ENCODE measurements at places on chromosomes 16 and 17.

DNA sequence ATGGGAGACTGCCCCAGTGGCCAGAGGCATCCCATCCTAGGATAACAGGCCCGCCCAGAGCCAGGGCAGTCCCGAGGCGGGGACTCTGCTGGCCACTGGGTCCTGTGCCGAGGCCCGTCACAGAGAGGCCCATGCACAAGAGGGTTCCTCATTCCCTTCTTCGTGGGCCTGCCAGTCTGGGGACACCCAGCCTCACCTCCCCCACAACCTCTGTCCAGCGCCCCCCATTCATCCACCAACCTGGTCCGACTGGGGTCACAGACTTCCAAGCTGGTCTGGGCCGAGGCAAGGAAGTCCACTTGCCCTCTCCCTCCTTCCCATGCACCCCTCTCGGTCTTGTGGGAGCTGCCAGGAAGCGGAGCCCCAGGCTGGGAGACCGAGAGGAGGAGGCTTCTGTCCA lies 94.2 kb upstream of the PLCG2 start:
- DNase-seq, result no peak

DNA sequence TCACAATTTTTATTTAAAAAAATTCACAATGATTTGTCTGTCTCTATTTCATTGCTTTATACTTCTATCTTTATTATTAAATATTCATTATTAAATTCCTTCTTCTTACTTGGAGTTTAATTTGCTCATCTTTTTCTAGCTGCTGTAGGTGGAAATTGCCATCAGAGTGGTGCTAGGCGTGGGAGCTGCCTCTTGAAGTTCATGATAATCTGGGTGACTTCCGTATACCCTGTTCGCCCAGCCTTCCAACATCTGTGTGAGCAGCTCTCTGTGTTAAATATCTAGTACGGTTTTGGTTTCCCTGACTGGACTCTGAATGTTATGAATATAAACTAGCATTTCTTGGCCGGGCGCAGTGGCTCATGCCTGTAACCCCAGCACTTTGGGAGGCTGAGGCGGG lies 84.0 kb upstream of the RPH3AL start:
- DNase-seq, result no peak

DNA sequence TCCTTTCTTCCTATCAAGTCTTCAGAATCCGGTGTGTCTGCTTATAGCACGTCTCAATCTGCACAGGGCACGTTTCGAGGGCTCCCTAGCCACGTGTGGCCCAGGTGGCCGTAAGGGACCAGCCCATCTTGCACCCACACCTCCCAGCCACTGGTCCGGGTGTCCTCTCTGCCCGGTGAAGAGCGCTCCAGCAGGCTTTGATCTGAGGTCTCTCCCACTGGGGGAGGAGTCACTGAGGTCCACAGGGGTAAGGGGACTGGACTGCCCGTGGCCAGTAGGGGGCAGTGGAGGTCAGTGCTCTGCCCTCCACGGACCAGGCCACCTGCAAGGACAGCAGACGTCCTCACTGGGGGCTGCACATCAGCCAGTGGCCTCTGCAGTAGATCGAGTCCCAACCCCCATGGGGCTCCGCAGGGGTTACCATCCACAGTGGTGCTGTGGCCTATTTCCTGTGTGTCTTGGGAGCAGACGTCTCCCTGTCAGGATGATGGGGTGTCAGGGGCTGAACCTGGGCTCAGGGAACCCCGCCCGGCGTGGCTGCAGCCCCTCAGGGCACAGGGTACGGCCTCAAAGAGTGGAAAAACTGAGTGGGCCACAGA lies 204.1 kb upstream of the CIBAR2 start:
- DNase-seq, result peak; percentile 84

- DNase-seq, result no peak
Observed at GRCh38 chr16:379961-380761, 1.6 kb downstream of the PGAP6 start.

- peak; percentile 71 for DNase-seq
Observed at GRCh38 chr17:2690165-2691068, 21.1 kb downstream of the CLUH start.

GRCh38 chr17:913207-913606 lies 66.4 kb downstream of the NXN start:
- DNase-seq, result no peak

DNA sequence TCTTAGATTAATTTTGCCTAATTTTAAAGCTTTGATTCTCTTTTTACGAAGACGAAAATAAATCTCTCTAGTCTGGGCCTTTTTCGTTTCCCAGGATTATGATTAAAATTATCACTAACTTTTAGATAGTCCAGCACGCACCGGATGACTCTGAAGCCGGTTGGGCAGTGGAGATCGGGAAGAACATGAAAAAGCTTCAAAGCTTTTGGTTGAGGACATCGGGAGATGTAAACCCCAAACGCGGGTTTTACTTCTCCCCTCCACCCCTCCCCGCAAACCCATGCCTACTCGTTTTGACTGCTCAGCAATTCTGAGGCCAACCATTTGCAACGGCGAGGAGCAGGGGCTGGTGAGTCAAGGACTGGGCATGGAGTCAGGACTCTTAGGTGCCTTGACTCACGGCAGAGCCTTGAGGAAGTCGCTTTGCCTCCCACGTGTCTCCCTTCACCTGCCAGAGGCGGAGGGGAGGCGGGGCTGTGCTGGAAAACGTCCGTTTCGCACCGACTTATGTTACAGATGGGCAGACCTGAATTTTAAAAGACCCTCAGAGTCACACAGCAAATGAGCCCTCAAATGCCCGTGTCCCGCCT lies 989 bp upstream of the DUSP14 start:
- peak; percentile 85 for DNase-seq

DNA sequence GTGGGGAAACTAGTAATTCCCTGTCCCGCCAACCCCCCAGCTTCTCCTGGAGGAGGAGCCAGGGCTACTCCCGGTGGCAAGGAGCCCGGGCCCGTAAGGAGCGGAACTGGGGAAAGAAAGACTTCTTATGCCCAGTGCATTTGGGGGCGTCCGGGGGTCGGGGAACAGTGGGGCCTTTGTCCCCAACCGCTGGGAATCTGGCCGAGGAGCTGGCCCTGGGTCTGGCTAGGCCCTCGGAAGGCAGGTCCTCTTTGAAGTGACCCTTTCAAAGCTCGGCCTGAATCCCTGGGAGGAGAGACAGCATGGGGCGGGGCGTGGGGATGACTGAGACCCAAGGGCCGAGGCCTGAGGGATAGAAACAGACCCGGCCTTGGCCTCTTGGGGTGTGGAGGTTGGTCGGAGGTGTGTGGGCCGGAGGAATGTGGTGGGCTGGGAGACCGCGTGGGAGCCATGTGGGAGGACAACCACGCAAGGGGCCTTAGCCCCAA lies 6.0 kb downstream of the ARHGAP23 start:
- no peak for DNase-seq

GRCh38 chr16:254461-254860 lies 19.8 kb downstream of the FAM234A start:
- no peak for DNase-seq

GRCh38 chr16:30065943-30066760 lies 592 bp downstream of the ALDOA start:
- no peak for DNase-seq

- no peak for DNase-seq
Observed at GRCh38 chr17:44464037-44464436, 39.2 kb downstream of the GPATCH8 start.

GRCh38 chr16:15988268-15989013 lies 39.0 kb downstream of the ABCC1 start:
- no peak for DNase-seq

DNA sequence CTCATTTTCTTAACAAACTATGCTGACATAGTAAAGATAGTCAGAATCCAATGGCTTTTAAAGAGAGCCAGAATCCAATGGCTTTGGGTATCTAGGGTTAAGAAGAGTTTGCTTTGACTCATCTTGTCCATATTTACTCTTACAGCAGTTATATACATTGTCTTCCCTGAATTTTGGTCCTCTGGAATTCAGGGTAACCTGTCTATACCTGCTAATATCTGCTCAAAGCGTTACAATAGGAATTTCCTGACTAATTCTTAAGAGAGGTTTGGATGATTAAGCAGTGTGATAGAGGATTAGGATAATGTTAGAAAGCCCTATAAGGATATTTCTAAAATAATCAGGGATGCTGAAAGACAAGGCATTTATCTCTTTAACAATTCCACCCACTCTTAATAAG lies 2.0 kb upstream of the CDH8 start:
- no peak for DNase-seq

- no peak for DNase-seq
Observed at GRCh38 chr16:68070249-68070730, 14.9 kb upstream of the NFATC3 start.

GRCh38 chr17:27530764-27531391 lies 74.6 kb downstream of the KSR1 start:
- peak; percentile 86 for DNase-seq

DNA sequence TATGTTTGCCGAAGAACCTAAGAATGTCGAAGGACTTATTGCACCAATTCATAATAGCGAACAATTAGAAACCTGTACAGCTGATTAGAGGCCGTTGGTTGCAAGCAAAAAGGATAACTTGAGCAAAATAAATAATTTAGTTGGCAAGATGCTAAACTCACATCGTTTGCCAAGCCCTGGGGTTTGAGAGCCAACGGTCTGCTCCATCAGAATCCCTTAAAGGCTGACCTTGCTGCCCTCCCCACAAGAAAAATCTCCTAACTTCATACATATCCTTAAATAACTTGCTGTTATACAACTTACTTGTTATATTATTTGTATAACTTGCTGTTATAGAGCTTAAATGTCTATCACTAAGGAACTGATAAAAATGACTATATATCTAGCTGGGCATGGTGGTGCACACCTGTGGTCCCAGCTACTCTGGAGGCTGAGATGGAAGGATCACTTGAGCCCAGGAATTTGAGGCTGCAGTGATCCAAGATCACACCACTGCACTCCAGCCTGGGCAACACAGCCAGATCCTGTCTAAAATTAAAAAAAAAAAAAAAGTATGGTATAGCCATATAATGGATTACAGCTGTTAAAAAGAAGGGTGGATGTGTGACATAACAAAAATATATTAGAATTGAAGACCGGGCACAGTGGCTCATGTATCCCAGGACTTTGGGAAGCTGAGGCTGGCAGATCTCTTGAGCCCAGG lies 1.9 kb upstream of the TRIM37 start:
- no peak for DNase-seq

DNA sequence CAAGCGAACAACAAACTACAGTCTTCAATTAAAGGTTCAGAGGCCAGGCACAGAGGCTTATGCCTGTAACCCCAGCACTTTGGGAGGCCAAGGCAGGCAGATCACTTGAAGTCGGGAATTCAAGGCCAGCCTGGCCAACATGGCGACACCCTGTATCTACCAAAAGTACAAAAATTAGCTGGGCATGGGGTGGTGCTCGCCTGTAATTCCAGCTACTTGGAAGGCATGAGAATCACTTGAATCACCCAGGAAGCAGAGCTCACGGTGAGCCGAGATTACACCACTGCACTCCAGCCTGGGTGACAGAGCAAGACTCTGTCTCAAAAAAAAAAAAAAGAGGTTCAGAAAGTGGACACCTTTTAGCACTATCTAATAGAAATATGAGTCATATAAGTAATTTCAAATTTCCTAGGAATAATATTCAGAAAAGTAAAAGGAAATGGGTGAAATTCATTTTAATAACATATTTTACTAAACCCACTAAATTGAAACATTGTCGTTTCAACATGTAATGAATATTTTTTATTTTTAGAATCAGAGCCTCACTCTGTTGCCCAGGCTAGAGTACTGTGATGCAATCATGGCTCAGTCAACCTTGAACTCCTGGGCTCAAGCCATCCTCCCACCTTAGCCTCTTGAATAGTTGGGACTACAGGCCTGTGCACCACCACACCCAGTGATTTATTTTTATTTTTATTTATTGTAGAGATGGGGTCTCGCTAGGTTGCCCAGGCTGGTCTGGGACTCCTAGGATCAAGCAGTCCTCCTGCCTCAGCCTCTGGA lies 15.2 kb upstream of the MARCHF10 start:
- no peak for DNase-seq

DNA sequence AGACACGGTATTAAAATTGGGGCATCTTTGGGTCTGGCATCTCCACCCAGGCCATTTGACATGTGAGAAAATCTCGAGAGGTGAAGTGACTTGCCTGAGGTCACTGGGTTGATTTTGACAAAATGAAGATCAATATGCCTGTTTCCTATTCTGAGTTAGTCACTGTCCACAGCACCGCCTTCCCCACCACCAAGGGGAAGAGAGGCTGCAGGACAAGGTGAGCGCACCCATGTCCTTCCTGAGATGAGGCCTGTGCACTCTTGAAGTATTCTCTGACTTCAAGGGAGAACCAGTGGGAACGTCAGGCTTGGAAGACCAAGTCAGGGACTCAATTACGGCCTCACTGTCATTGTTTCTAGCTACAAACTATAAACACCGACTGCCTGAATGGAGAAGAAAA lies 49.9 kb upstream of the WSB1 start:
- no peak for DNase-seq

DNA sequence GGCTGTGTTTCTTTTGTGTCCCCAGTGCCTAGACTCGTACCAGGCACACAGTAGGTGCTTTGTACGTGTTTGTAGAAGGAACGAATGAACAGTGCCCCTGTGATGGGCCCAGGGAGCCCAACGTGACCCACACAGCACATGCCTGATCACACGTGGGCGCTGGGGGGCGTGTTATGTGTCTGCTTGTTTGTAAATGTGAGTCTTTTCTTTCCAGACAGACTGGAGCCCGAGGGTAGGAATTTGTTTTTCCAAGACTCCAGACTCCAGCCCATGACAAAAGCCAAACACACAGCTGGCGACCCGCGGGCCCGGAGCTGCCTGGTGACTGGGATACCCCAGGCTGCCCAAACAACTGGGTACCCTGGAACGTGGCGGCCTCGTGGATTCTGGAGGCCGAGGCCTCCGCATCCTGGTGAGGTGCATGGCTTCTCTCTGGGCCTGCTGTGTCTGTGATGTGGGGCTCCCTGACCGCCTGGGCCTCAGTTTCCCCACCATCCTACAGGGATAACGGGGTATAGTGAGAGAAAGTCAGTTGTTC lies 14.9 kb upstream of the CBFA2T3 start:
- no peak for DNase-seq

DNA sequence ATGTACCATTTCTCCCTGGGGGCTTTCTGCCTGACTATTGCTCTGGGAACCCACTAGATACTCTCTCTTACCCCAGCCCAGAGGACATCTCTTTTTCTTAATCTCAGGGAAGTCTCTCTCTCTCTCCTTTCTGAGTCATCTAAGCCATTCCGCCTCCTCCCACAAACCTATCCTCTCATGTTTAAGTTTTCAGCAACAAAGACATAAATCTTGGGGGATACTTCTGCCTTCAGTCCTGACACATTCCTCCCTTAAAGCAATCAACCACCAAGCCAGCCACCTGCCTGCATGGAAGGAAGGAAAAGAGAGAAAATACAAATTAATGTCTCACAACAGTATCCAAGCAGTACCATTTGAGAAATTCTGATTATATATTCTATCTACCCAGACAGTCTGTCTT lies 128.8 kb downstream of the HS3ST2 start:
- no peak for DNase-seq

Measured in spleen (tissue), 13 donors.